ENCODE measurements at places on chromosomes 1 and 21.

DNA sequence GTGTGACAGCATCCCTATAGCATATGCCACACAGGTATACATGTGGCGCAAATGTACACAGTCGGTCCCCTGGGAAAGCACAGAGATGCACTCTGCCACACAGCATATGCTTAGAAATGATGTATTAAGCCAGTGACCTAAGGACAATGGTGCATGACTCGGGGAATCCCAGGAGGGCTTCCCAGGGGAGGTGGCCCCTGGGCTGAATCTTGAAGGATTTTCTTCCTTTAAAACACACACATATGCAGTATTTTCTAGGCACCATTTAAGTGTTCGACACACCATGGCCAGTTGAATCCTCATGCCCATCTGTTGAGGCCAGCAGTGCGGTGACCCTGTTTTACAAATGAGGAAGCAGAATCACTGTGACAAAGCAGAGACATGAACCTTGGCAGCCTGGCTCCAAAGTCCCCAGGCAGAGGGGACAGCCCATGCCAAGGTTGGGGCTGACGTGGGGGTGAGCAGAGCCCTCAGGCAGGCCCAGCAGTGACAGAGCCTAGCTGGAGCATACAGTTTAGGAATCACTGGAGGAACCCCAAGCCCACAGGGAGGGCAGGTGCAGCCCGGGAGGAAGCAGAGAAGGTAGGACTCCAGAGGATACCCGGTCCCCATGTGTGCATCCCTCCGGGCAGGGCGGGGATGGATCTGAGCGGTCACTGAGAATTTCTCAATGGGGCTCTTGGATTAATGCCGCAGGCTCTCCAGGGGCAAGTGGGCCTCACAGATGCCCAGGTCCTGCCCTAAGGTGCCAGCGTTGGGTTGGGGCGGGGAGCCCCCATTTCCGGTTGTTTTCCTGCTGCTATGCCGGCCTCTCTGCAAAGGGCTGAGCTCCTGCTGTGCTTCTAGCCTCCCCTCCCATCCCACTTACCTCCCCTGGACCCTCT, 28.4 kb downstream of the WNT3A start:
- DNase-seq = no peak

DNA sequence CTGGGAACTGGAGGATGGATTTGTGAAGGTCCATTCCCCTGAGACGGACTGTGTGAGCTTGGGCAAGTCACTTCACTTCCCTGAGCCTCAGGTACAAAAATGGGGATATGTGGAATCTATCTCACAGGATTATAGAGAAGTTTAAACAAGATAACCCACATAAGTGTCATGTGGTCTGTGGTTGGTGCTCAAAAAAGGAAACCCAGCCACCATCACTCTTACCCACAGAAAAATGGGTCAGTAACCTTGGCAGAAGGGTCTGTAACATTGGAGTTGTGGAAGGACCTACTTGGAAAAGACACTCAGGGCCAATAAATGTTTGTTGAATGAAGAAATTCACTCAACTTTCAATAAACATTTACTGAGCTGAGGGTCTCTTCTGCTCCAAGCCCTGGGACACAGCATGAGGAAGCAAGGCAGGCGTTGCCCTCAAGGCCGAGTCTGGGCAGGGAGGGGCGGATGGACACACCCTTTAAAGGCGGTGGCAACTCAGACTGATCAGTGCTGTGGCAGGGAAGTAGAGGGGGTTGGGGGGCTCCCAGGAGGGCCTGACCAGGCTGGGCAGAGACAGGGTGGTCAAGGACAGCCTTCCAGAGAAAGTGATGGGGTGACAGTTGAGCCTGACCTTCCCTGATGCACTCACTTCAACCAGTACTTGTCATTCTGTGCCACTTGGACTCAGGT, 66.7 kb upstream of the ACOT11 start:
- no peak for DNase-seq

- DNase-seq = no peak
These were observed 255.9 kb downstream of the CACNA1E start for GRCh38 chr1:181739214-181739613.

- DNase-seq = no peak
These were observed 77.3 kb upstream of the ARID1A start for GRCh38 chr1:26618561-26618960.

- no peak for DNase-seq
These were observed 39.5 kb downstream of the ACOT7 start for GRCh38 chr1:6353955-6354658.

DNA sequence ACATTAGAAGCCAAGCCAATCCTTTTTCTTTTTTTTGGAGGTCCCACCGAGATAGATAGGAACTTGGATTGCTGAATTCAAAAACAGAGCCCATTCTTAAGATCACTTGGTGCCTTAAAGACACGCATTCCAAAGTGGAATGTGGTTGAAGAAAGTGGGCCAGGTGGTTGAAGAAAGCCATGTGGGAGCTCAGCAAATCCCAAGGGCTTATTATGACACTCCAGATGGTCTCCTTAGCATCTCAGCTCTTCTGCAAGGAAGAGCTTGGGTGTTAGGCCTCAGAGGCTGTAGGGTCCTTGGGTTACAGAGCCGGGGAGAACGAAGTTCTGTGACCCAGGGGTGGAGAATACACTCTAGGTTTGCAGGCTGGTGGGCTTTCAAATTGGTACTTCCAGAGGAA, 13.5 kb downstream of the TOR3A start:
- DNase-seq = no peak

GRCh38 chr1:215004121-215004827, 78.3 kb upstream of the KCNK2 start:
- no peak for DNase-seq

DNA sequence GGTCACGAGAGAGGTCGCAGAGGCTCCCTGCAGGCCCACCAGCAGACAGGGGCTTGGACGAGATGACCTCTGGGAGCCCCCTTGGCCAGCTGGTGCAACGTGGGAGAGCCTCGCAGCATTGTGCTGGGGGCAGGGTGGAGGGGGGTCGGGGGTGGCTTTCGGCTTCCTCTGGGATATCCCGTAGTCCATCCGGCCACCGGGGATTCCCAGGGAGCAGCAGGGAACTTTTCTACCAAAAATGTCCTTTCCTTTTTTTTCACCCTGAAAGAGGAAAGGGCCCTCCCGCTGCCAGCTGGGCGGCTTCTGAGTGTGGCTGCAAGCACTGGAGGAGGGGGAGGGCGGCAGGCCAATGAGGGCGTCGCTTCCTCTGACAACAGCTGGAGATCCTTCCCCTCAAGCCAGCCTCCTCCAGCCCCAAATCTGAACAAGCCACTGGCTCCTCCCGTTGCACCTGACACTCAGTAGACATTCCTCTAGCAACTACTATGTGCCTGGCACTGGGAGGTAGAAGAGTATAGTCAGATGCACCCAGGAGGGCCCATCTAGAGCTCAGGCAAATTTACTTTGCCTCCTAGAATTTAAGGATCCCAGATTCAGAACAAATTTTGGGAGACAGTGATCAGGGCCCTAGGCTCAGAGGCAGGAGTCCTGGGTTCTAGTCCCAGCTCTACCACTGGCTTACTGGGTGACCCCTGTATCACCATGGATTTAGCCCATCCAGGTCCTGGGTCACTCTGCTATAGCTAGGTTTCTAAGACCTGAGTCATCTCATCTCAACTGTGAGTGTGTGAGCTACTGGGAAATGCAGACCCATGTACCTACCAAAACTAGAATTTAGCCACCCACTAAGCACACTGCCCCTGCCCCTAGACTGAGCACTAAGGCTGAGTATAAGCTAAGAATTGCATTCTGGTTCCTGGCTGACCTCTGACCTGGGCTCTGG, 2.7 kb downstream of the MOB3C start:
- no peak for DNase-seq

DNA sequence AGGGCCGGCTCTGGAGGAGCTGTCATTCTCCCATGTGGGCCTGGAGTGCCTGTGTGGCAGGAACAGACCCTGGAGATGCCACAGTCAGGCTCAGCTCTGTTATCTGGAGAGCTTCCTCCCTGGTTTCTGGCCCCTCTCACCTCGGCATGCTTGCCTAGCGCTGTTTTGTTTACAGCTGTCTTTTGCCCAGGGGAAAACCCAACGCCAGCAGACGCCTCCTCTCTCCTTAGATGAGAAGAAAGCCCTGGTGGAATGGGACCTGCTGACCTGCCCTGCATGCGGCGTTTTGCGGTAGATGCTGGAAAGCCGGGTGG, 104.9 kb downstream of the CRYAA start:
- DNase-seq = no peak

DNA sequence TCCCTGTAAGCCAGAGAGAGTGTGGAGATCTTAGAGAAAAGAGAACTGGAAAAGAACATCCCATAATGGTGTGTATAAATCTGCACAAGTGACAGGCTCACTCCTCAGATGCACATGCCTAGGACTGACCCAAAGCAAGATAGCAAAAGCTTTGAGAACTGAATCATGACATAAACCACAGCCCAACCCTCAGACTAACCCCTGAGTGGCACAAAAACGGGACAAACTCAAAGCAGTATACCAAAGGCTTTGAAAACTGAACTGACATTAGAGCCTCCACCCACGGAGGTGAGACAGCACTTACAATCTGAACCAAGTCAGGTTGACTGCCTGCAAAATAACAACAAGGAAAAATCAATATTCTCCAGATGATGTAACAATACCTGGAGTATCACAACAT, 70.8 kb downstream of the TIAM1 start:
- peak; percentile 3 for DNase-seq

DNA sequence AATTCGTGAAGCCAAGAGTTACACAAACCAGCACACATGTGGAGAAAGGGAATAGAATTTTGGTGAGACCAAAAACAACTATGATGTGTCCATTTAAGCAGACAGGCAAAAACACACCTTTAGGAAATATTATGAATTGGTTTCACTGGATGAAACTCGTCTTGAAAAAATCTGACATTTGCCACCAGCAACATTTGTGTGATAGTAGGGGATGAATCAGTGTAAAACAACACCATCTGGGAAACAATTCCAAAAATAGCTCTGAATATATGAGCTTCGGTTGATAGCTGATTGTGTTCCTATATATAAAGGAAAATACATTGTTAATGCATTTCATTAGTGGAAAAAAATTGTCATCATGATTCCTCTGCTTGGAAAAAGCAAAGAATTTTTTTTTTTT, 327.8 kb downstream of the PAPPA2 start:
- no peak for DNase-seq

DNA sequence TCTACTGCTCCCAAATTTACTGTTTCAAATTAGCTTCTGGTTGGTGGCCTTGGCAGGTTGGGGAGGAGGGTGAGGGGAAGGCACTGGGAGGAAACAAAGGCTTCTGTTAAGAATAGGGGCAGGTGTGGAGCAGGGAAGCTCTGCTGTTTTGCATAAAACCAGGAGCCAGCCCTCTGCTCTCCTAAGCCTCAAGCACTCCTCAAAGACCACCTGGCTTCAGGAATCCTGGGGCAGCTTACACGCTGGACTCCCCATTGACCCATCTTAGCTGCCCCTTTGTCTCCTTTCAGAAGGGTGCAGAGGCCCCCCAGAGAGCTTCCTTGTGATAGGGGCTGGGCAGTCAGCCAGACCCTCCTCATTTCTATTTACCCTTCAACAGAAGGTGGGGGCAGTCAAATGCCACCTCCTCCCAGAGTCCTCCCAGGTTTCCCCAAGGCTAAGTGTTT, 11.5 kb upstream of the DHRS3 start:
- no peak for DNase-seq

DNA sequence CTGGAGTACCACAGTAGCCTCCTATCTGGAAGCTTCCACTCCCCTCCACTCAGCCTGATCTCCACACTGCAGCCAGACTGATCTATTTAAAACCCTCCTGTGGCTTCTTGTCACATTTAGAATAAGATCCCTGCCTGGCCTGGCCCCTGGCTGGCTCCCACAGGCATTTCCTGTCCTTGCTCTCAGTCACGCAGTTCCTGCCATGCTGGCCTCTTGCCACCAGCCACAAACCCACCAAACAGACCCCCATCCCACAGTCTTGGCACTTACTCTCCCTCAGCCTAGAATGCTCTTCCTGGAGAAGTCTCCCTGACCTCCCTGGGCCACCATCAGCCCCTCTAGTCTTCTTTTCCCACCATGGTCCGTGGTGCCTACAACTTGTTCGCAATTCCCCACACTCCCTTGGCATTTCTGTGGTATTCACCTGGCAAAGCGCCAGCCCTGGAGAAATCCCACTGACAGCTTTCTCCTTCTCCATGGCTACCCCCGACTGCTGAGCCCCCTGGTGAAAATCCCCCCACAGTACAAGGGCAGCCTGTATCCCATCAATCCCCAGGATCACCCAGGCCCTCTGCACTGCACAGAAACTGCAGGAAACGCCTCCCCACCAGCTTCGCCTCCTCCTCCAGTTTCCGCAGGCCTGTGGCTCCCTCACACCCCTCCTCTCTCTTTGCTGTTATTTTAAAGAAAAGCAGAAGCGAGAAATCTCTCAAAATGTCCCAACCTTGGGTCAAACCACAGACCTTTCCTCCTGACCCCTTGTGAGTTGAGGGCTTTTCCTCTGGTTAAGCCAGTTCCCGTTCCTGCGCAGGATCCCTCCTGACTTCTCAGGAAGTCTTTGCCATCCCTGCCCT, 94.5 kb downstream of the SYT2 start:
- DNase-seq = no peak

DNA sequence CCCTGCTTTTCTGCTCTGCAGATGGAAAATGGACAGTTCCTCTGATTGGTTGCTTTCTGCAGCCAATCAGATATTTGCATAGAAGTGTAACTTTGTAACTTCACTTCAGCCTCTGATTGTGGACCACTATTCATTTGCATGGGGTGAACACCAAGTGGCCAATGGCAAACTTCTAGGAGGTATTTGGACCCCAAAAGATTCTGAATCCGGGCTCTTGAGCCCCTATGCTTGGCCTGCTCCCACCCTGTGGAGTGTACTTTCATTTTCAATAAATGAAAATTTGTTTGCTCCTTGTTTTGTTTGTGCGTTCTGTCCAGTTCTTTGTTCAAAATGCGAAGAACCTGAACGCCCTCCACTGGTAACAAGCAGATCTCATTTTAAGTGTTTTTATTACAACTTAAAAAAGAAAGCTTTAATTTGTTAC, 6.4 kb upstream of the GSTM4 start:
- no peak for DNase-seq

DNA sequence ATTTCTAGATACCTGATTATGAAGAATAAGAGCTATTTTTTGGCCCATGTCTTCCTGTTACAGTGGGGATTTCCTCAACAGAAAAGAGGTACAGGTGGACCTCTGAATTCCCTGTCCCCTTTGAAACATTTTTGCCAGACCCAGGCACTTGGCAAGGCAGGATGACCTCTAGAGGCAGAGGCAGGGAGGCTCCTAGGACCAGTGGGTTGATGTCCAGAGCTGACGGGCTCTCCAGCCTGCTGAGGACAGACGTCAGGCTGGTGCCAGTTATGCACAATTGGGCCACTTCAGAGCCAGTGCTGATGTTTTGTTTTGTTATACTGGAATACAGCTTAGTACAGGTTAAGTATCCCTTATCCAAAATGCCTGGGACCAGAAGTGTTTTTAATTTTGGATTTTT, 18.5 kb upstream of the A3GALT2 start:
- DNase-seq = no peak

GRCh38 chr1:163047951-163048659, 21.1 kb upstream of the RGS4 start:
- no peak for DNase-seq

DNA sequence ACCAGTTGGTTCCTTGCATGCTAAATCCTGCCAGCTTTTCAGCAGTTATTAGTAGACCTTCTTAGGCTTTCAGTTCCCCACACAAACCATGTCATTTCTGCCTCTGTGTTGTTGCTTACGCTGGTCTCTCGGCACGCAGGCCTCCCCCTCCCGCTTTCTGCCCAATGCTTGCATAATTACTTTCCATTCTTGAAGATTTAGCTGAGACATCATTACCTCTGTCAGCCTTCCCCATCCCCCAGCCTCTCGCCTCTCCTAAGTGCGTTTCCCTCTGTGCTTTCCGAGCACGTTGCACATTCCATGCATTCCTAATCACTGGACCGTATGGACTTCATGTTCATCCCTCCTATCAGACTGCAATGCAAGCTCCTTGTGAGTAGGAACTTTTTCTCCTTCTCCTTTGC, 26.8 kb downstream of the TSHB start:
- no peak for DNase-seq

GRCh38 chr1:163174524-163175437, 27.9 kb downstream of the RGS5 start:
- peak; percentile 28 for DNase-seq
